ENCODE measurements at places on chromosomes 1 and 21.

DNA sequence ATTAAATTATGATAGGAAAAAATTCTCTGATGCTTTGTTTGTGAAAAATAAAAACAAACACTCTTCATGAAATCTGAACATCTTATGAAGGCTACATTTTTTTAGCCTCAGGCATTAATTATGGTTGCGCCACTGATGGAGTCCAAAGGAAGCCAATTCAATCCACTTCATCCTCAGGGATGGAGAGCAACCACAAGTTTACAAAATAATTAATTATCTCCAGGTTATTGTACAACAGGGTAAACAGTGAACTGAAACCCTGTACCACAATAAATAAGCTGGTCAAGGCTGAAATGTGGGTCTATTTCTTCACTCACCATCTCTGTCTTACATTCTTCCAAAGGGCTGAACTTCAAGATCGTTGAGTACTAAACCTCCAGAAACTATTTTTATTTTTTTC lies 49.2 kb downstream of the MRPL39 start:
- no peak for DNase-seq

- DNase-seq: no peak
Measured at GRCh38 chr1:204649721-204650521, 35.6 kb downstream of the LRRN2 start.

DNA sequence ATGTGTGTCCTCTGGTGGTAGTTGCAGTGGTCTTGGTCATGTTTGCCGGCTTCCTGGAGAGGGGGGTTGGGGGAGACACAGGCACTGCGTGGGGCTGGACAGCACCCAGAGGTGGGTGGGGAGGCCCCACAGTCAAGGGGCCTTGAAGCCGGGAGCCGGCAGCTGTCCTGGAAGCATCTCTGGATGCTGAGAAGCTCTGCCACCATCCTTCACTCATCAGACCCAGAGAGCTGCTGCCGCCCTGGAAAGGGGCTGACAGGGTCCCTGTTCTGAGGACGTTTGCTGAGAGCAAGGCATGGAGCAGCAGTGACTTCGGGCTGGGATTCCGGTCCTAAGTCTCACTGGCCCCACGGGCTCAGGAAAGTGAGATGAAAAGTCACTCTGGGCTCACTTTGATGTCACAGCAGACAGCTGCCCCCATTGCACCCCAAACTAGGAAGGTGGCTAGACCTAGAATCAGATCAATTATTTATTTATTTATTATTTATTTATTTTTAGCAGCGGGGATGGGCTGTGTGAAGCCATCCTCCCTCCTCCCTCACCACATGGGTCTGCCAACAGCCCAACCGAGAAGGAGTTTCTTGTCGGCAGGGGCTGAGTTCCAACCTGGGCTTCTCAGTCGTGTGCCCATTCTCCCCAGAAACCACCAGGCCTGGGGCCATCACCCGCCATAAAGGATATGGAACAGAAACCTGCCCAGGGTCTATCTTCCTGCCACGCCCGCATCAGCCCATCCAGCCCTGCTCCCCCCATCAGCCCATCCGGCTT lies 547.4 kb downstream of the PTPRU start:
- no peak for DNase-seq

DNA sequence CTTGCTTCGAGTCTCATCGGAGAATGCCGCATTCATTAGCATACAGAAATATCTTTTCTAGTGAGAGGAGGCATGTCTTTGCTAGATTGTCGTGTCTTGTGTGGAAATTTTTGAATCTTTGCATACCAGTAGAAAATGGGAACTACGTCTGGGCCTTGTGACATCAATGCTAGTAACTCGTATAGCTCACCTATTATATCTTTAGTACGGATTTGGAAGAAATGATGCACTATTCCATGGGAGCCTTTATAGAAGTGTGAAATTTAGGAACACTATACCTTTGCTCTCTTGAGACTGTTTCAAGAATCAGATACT lies 835 bp downstream of the UHMK1 start:
- DNase-seq: no peak

- no peak for DNase-seq
Measured at GRCh38 chr1:19113697-19114092, 96.4 kb downstream of the UBR4 start.

GRCh38 chr1:159170639-159171038 lies 776 bp upstream of the CADM3 start:
- DNase-seq: no peak

GRCh38 chr1:27416387-27417111 lies 24.1 kb downstream of the GPR3 start:
- no peak for DNase-seq
